Aorta (tissue), 5 donors: ENCODE measurements at places on chromosomes 5 and 9.
A peak's percentile ranks its signal among the peaks of the same experiment; 100 is the strongest.

GRCh38 chr9:126690431-126691051 is 76.8 kb downstream of the LMX1B start:
- DNase-seq, result peak; percentile 57

DNA sequence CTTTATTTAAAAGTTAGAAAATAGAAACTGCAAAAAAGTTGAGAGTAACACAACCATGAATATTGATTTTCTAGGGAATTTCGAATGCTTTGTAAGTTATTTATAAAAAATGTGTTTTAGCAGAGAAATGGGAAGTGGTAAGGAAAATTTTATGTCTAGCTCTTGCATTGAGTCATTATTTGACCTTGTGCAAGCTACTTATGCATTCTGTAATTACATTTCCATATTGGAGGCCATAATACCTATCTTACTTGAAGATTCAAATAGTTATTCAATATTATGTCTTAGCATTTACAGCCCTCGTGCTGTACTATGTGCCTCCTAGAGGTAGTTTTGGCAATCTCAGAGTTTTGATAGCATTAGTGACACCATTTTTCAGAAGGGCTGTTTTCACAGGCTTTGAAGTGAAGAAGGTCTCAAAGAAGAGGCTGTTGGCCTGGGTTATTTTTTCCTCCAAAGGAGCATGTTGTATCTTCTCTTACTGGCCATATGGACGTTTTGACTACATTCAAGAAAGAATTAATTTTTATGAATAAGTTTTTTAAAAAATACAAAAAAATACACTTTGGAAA is 7.4 kb upstream of the DAP start:
- DNase-seq, result no peak

DNA sequence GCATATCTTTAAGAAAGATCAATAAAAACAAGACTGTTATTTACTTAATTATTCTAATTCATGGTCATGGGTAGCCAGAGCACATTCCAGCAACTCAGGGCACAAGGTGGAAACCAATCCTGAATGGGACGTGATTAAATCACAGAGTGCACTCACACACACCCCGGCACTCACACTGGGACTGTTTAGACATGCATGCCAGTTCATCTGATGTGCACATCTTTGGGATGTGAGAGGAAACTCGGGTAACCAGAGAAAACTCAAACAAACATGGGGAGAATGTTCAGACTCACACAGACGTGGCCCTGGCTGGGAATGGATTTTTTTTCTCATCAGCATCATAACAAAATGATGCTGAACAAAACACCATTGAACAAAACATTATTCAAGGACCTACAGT is 29.4 kb downstream of the SMAD5 start:
- DNase-seq, result no peak

GRCh38 chr5:67166460-67167285 is 29.9 kb downstream of the CD180 start:
- peak; percentile 81 for DNase-seq

GRCh38 chr5:140041492-140042392 is 1.4 kb downstream of the NRG2 start:
- peak; percentile 87 for DNase-seq

DNA sequence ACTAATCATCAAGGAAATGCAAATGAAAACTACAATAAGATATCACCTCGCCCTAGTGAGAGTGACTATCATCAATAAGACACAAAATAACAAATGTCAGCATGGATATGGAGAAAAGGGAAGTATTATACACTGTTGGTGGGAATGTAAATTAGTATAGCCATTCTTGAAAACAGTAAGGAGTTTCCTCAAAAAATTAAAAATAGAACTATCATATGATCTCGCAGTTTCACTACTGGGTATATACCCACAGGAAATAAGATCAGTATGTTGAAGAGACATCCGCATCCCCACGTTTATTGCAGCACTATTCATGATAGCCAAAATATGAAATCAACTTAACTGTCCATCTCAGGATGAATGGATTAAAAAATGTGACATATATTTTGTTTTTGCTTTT is 31.6 kb upstream of the STK32A start:
- no peak for DNase-seq

- DNase-seq, result no peak
Observed at GRCh38 chr9:136526625-136527066, 19.2 kb downstream of the NOTCH1 start.

- no peak for DNase-seq
Observed at GRCh38 chr5:133241179-133242092, 189.6 kb downstream of the HSPA4 start.

GRCh38 chr9:70954126-70954525 is 167.3 kb downstream of the TRPM3 start:
- no peak for DNase-seq

GRCh38 chr9:93903886-93904648 is 51.1 kb downstream of the BARX1 start:
- peak; percentile 46 for DNase-seq

DNA sequence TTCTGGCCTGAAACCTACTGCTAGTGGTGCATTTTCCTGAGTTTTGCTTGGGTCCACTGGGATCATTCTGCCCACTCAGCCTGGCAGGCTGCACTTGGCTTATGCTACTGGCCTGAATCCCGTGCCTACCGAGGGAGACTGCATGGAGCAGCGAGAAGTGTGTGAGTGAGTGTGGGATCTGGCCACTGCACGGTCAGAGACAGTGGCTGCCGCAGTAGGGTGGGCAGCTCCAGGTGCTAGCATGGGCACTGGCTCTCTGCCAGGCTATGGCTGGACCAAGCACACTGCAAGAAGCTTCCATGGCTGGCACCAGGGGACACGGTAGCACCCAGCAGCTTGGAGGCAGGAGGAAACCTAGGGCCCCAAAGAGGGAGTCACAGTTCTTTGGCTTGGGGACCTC is 1058.7 kb upstream of the ACO1 start:
- no peak for DNase-seq

DNA sequence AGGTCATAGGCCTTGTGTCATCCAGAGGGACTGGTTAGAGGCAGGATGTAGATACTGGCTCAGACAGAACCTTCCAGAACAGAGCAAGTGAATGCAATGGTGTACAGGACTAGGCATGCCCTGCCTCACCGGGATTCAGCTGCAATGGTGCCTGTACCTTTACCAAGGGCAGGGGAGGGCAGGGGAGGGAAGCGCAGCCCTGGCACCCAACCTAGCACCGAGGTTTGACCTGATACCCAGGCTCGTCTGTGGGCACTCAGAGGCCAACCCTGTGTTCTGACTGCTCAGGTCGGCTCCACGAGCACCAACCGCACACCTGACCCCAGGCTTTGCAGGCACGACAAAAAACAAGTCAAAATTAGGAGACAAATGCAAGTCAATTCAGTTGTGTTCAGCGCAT is 47.3 kb upstream of the GFPT2 start:
- peak; percentile 63 for DNase-seq

- DNase-seq, result no peak
Observed at GRCh38 chr9:10876333-10876732, 263.5 kb upstream of the PTPRD start.

- no peak for DNase-seq
Observed at GRCh38 chr5:118698774-118699173, 289.6 kb downstream of the DTWD2 start.

DNA sequence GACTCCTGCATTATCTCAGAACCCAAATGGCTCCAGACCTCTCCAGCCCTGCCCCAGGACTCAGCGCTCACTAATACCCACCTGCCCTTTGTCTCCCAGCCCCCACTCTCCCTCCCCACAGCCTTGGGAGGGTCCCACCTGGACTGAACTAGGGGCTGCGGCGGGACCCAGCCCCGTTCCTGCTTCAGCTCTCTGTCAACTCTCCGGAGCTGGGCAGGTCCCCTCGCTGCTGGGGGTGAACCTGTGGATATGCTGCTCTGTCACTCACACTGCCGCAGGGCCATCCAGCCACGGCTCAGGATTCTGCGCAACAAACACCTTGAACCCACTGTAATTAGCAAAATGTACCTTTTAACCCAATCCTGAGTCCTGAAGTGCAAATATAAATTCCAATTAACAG is 36.8 kb downstream of the NDUFS6 start:
- DNase-seq, result peak; percentile 69

GRCh38 chr9:11352612-11353011 is 739.8 kb upstream of the PTPRD start:
- no peak for DNase-seq

GRCh38 chr9:126615245-126615790 is 1.6 kb downstream of the LMX1B start:
- DNase-seq, result no peak

- no peak for DNase-seq
Observed at GRCh38 chr5:68505917-68506860, 290.6 kb downstream of the PIK3R1 start.

- no peak for DNase-seq
Observed at GRCh38 chr9:86541014-86541570, 186.9 kb upstream of the TUT7 start.

GRCh38 chr5:178232920-178233429 is 373 bp upstream of the PHYKPL start:
- no peak for DNase-seq

DNA sequence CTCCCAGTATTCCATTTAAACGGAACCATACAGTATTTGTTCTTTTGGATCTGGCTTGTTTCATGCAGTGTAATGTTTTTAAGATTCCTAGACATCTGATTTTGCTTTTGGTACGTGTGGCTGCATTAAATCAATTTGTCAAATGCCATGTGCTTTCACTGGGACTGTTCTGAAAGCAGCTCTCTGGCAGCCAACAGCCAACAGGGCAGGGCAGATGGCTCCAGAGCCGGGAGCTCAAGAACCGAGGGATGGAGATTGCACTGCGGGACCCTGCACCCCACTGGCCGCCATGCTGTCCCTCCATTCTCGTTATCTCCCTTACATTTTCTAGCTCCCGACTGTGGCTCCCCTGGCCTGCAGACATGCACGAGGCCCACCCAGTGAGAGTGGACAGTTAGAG is 33.4 kb upstream of the AIF1L start:
- DNase-seq, result no peak

DNA sequence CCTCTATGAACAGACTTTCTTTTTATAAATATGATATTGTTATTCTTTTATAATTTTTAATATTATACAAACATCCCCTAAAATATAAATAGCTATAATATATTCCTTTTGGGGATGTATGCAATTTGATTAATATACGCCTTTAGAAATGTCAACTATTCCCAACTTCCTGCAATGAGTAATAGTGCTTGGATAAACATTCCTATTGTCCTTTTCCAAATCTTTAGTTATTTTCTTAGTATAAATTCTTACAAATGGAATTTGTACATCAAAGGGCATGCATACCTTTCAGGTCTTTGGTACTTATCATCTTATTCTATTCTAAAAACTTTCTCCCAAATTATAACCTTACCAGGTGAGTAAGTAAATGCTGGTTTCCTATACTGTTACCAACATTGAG is 6.2 kb downstream of the NLN start:
- DNase-seq, result no peak

- DNase-seq, result no peak
Observed at GRCh38 chr5:68021227-68021626, 194.3 kb upstream of the PIK3R1 start.
